ENCODE measurements at places on chromosomes 5 and 9.

DNA sequence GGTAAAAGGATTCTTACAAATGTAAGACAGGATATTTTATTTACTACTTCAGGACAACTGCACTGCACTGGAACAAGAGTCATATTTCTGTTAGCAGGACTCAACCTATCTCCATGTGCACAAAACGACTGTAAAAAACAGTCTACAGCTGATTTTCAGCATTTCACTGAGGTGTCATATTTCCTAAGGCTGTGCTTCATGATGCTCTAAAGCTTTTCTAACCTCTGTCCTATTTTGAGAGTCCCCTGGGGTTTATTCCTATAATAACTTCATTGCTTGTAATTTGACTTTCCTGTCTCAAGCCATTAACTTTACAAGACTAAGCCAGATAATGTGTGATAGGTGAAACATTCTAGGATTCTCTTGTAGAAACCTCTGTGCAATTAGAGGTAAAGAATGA, 472.3 kb downstream of the HINT1 start:
- DNase-seq: no peak

DNA sequence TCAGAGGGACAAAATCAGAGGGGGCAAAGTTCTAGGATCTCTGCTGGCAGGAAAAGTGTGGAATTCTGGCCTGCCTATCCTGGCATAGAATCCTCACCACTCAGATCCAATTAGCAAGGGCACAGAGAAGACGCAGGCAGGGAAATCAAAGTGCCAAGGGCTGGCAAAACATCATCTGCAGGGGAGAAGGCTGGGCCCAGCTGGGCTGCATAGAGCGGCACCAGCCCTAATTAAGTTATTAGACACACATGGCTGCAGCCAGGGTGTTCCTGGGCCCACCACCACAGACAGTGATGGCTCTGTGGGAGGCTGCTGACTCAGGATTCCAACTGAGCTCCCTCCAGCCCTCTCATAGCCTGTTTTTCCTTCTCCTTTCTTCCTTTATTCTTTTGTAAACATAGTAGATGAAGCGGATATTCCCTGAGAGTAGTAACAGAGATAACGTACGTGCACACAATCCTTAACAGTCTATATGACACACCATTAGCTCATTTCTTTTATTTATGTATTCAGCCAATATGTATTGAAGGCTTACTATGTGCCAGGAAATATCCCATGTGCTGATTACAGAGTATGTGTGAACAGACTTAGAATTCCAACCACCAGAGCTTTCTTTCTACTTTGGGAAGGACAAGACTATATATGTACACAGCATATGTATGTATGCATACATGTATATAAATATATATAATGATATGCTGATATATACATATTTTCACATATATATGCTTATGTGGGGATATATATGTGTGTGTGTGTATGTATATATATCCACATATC, 236.1 kb downstream of the ASTN2 start:
- DNase-seq: no peak

- DNase-seq: no peak
Measured at GRCh38 chr5:132073231-132074013, at the start of gene CSF2. TSS of gene CSF2 (plus strand) at chr5:132073789. CDS start at chr5:132073824, 35 bp downstream.

- peak; percentile 71 for DNase-seq
Measured at GRCh38 chr5:135560858-135561257, 17.9 kb downstream of the CXCL14 start.

DNA sequence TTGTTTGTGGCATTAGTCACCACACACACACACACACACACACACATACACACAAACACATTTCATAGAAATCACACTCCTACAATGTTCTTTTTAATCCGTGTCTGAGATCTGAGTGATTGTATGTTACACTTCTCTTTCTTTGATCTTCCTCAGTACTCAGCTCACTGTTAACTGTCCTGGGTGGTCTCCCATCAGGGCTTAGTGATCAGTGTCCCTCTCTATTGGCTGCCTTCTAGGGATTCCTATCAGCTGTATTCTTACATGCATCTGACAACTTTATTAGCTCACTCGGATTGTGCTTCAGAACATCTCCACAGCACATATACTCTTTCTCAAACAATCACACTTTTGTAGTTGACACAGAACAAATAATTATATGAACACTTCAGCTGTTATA, 170.2 kb upstream of the POU5F2 start:
- DNase-seq: no peak

DNA sequence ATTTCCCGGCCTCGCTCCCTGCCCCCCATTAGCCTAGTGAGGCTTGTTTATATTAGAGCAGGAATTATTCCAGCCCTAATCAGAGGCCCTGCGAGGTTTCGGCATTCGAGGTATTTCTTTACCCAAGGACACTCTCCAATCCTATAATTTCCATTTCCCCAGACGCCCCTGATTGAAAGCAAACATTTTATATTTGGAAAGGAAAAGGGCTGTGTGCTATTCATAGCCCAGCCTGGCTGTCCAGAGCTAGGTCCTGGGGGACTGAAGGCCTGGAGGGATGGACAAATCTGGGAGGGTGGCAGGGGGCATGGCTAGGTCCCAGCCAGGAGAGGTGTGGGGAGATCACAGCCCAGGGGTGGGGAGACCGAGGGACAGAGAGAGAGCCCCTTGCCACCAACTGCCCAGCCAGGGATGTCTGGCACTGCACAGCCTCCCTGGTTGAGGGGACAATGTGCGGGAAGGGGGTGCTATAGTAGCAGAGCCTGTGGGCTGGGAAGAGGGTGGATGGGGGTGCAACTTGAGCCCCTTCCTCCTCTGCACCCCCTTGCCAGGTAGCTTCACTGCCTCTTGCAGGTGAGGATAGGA, 125.1 kb downstream of the BARX1 start:
- DNase-seq: no peak

DNA sequence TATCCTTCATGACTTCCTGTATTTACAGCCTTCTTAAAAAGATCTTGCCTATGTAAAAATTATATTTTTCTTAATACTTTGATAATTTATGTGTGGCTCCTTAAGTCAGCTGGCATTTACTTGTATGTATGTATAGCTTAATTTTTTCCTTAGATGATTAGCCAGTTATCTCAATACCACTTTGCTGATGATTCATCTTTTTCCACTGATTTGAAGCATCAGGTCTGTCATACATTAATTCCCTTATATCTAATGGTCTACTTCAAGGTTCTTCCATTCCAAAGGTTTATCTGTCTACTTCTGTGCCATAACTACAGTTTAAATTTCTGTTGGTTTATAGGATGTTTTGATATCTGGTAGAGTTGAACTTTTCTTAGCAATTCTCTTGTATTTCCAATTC, 44.9 kb upstream of the MTMR12 start:
- no peak for DNase-seq

DNA sequence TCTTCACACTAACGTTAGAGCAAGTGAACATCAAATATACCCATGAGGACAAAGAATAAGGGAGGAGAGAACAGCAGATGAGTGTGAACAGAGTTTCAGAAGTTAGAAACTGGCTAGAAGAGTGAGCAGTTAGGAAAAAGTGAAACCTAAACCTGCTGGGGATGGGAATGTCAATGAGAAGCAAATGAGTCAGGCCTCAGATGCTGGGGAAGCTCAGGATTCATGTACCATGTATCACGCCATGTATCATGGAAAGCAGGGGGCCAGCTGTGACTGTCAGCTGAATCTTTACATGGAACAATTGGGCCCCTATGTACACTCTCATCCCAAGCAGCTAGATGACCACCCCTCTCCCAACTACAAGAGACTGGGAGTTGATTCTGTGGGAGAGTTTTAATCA, 16.2 kb downstream of the GDF9 start:
- DNase-seq: no peak

- DNase-seq: no peak
Measured at GRCh38 chr5:156052656-156053055, 274.3 kb upstream of the SGCD start.

- peak; percentile 24 for DNase-seq
Measured at GRCh38 chr5:149932445-149933350, 11.9 kb downstream of the PDE6A start.

- no peak for DNase-seq
Measured at GRCh38 chr9:6816581-6816980, 58.8 kb downstream of the KDM4C start.

- peak; percentile 42 for DNase-seq
Measured at GRCh38 chr5:135535820-135536801, at the start of gene NEUROG1. TSS of gene NEUROG1 (minus strand) at chr5:135535964. CDS start at chr5:135535690, 274 bp downstream.

DNA sequence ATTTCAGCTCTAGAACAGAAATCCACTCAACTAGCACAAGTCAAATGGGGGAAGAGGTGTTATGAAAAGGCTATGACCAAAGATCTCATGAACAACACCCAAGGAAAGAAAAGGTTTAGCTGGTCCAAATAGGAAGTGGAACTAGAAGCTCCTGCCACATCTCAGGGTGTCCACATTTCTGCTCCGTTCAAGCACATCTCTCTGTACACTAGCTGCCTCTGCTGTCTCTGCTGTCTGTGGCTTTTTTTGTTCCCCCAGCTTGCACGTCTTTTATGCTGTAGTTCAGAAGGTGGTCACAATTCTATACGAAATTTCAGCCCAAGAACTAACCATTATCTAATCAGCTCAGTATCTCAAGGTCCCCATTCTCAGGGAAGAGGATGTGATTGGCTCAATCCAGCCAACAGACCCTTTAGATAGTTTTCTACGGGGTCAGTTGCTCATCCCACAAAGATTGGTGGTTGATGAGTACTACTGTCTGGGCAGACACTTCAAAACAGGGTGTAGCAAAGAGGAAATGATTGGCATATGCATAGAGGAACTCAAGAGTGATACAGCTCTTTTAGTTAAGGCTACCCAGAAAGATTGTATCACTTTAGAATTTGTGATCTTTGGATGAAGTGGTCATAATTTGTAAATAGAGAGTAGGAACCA, 44.0 kb downstream of the FANCC start:
- DNase-seq: no peak

DNA sequence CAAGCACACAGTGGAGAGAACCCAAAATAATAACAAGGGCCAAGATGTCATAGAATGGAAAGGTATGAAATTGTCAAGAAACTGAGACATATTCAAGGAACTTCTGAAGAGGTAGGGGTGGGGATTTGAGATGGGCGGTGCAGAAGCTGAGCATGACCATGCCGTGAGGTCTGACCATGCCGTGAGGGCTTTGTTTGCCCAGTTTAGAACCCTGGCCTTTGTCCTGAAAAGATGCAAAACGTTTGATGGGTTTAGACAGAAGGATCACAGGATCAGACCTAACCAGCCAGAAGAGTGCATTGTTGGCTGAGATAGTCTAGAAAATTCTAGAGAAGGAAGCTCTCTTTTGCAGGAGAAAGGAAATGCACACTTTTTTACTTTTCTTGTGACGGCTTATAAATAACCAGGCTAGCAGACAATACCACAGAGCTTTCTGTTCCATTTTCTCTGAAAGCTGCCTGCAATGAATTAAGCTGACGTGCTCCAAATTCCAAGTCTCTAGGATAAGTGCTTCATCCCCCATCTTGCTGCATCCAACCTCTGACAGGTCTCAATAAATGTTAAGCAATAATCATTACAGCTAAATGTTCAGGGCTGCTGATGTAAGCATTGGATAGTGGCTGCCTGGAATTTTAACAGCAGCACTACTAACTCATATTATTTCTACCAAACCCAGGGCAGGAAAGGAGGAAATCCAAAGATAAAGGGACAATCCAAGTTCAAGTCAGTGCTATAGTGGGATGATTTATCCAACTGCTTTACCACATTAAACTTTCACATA, 110.9 kb upstream of the IL6ST start:
- DNase-seq: no peak

DNA sequence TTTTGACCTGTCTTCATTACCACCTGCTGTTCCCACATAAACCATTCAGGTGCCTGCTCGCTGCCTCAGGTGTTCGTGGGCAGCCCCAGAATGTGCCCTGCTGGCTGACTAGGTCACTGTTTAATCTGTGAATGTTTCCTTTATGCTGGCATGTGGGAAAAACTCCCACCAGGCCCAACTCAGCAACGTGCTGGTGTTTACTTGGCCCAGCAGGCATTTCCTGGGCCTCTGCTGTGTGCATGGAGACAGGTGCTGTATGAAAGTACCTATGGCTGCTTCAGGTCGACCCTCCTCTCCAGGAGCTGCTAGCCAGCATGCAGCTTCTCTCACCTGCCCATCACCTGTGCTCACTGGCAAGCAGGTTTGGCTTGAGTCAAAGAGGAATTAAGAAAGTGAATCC, 65.8 kb downstream of the RAD23B start:
- DNase-seq: no peak

- DNase-seq: peak; percentile 8
Measured at GRCh38 chr5:123916345-123917121, 404.6 kb downstream of the CSNK1G3 start.

- DNase-seq: no peak
Measured at GRCh38 chr5:173602423-173602822, 14.0 kb downstream of the BOD1 start.

GRCh38 chr9:19516348-19516747, 107.5 kb downstream of the ACER2 start:
- no peak for DNase-seq

Data from NCI-H187 (cell line).